ENCODE measurements at places on chromosomes 1 and 21.
A peak's percentile ranks its signal among the peaks of the same experiment; 100 is the strongest.

GRCh38 chr1:63366908-63367214 lies 566 bp upstream of the ALG6 start:
- DNase-seq = no peak

DNA sequence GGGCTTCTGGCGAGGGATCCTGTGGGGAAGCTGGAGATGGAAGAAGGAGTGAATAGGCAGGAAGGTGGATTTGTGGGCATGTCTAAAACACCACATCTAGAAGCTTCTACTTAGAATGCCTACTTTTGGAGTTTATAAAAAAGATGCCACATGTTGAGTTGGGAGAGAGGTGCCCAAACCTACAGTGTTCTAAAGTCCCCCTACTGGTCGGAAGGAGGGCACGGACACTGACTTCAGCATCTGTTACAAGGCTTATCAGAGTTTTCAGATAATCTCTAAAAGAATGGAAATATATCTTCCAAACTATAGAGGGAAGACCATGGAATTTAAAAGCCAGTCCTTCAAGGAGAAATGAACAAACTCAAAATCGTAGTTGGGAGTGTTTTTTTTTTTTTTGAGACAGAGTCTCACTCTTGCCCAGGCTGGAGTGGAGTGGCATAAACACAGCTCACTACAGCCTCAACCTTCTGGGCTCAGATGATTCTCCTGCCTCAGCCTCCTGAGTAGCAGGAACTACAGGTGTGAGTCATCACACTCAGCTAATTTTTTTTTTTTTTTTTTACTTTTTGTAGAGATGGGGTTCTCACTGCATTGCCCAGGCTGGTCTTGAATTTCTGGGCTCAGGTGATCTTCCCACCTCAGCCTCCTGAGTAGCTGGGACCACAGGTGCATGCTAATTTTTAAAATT lies 14.8 kb downstream of the IBA57 start:
- DNase-seq = peak; percentile 19

- DNase-seq = no peak
Measured at GRCh38 chr1:245016700-245017099, 138.1 kb upstream of the KIF26B start.

DNA sequence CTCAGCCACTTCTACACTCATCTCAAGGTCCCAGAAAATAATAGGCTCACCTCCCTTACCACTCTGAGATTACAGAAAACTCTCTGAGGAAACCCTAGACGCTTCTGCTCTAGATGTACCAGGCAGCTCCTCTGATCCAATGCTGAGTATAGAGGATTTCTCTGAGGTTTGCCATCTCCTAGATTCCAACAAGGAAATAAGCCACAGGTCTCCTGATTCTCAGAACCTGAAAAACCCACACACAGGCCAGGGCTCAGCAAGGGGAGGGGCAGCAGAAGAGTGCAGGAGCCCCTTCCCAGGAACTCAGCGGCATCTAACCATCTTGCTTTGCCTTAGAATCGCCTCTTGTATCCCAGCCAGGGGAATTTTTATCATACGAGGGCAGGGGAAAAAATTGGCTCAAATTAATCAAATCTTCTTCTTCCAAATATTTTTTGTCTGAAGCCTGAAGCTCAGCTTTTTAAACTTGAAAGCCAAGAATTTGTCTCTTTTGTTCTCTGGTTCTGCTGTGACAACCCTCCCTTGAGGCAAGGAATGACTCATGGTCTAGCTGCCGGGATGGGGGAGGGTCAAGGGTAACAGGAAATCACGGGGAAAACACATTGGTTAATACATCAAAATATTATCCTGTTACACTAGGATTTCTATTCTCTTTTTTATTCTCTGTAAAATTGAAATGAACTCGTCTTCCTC lies 30.8 kb downstream of the GORAB start:
- DNase-seq = peak; percentile 68

DNA sequence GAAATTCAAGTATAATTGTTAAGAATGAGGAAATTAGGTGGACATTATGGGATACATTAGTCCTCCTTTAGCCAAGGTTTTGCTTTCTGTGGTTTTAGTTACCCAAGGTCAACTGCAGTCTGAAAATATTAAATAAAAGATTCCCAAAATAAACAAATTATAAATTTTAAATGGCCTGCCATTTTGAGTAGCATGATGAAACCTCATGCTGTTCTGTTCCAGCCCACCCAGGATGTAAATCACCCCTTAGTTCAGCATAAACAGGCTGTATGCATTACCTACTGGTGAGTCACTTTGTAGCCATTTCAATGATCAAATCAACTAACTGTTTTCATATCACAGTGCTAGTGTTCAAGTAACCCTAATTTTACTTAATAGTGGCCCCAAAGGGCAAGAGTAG lies 132.5 kb upstream of the LYPLAL1 start:
- DNase-seq = no peak

DNA sequence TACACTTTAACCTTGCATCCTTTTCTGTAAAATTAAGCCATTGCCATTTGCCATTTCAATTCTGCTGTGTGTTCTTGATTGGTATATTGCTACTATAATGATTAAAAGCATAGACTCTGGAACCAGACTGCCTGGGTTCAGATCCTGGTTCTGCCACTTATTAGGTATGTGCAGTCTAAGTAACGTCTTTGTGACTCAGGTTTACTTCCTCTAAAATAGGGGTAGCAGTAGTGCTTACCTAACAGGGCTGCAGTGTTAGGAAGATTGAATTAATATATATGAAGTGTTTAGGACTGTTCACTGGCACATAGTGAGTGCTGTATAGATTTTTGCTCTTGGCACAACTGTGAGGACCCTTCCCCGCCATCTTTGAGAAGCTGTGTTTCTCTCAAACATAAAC lies 4.4 kb downstream of the CDC42 start:
- peak; percentile 29 for DNase-seq

DNA sequence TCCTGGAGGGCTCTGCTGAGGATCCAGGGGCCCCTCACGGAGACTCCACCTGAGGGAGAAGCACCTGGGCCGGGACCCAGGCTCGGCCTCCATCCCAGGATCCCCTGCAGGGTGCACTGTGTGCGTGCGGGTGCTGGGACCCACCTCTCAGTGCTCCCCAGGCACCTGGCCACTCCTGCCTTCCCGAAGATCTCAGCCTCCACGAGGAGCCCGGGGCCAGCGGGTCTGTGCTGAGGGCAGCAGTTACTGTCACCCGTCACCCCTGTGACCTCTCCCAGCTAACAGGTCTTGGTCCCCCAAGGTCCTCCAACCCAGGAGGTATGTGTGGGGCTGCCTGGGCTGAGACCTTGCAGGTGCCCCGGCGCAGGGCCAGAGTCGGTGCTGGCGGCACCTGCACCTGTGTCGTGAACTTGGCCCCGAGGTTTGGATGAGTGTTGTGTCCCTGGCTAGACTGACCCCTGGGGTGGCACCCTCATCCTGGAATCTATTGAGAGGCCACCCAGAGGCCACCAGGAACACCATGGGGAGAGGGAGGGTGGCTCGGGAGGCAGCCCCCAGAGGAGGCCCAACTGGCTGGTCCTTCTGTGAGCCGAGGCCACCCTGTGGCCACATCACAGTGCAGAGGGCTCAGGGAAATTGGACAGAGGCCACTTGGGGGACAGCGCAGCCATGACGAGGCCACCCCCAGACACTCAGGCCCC lies 17.7 kb downstream of the MORN1 start:
- DNase-seq = no peak

DNA sequence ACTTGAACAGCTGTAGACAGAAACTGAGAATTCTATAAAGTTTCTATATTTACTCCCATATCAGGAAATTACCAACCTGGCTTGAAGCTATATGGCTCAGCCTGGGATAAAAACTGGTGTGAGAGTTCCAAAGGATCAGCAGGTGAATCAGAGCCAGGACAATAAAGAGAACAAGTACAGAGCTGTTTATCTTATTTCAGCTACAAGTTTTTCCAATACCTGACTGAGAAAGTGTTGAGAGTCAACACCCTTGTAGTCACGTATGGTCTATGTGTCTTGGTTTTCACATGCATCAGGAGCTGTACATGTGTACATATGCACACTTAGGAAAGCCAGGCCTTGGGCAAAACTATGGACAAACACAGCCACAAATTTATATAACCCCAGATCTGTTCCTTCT lies 40.7 kb upstream of the CXADR start:
- DNase-seq = no peak

DNA sequence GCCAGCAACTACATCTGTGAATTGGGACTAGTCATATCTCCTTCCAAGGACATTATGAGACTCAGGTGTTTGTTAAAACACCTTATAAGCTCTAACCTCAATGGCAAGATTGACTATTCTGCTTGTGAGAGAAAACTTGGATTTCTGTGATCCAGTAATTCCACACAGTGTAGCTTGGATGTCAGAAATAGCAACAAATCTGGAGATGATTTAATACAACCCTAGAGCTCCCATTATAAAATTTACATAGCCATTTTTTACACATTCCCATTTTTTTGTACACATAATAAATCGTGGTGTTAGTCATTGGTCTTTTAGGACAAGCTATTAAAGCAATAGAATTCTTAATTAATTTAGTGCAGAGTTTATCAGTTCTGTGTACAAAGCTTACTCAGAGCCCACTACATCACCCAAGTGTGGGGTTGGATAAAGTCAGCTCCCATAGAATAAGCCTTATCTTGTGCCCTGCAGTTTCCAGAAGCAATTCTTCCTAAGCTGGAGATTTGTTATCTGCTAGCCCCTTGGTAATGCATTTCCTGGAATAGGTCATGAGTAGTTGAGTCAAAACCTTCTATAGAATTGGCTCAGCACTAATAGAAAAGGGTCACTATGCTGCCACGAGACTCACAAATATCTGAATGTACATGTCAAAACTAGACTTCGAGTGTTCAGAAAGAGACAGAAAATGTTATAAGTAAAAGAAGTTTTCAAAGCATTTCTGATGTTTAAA lies 434.0 kb upstream of the RUNX1 start:
- no peak for DNase-seq

- no peak for DNase-seq
Measured at GRCh38 chr1:174812656-174813055, 187.1 kb upstream of the CACYBP start.

DNA sequence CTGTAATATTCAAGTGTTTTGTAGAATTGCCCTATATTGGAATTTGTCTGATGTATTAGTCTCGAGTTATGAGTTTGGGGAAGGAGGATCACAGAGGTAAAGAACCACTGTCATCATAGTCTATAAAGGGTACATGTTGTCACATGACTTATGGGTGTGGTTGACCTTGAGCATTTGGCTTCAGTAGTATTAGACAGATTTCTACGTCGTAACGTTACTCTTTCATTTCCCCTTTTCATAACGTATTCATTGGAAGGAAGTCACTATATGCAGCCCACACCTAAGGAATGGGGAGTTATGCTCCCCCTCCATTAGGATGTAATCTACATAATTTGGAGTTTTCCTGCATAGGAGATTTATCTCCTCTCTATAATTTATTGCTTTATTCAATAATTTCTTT lies 110.1 kb upstream of the VAV3 start:
- DNase-seq = peak; percentile 69

DNA sequence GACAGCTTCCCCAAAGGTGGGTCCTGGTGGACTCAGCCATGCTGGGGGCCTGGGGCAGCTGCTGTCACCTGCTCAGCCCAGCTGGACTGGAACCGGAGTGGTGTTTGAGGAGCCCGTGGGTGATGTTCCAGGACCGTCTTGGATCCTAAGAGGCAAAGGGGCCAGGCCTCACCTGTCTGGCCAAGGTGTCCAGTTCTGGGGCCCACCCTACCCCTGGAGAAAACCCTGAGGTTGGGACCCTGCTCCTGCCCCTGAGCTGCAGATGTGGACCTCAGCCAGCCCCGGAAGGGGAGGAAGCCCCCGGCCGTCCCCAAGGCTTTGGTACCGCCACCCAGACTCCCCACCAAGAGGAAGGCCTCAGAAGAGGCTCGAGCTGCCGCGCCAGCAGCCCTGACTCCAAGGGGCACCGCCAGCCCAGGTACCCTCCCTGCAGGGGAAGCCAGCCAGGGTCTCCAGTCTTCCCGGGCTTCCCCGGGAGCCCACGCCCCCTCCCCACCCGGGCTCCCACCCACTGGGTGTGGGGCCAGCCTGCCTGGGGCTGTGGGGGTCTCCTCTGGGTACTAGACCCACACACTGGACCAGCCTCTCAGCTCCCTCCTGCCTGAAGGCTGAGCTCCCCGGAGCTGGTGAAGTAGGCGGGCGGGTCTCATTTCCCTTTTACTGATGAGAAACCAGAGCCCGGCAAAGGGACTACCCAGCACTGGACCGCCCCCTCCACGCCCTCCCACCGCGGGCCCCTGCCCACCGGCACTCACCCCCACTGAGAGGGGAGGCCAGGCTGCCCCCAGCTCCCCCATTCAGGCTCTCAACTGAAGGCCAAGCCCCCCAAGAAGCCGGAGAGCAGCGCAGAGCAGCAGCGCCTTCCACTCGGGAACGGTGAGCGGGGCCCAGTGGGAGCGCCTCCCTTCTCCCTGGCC lies 1.3 kb downstream of the AIRE start:
- no peak for DNase-seq
